ENCODE measurements at places on chromosomes 16 and 17.

GRCh38 chr17:28421787-28422305 is 15.8 kb upstream of the SLC46A1 start:
- no peak for DNase-seq

- DNase-seq = no peak
These were observed 104.6 kb downstream of the TRIM37 start for GRCh38 chr17:59002126-59002525.

- no peak for DNase-seq
These were observed 36.3 kb downstream of the GDE1 start for GRCh38 chr16:19485611-19486010.

- DNase-seq = no peak
These were observed 48.3 kb upstream of the BAHCC1 start for GRCh38 chr17:81346908-81347349.

GRCh38 chr16:69618721-69619120 is 53.0 kb downstream of the NFAT5 start:
- DNase-seq = no peak

GRCh38 chr16:89297156-89297874 is 79.8 kb downstream of the ZNF778 start:
- no peak for DNase-seq

DNA sequence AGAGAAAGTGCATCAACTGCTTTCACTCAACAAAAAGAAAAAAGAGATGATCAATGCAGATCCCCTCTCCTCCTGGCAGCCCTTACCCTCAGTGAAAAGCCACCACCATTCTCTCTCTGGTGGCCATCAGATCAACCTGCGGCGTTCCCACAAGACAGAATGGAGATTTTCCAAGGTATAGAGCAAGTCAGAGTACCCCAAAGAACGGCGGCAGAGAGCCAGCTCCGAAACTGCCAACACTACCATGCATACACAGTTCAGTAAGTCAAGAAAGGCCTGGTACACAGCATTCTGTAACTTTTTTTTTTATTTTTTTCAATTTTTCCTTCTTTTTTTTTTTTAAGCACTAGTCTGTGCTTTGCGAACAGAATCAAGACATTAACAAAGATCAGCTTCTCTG is 30.6 kb downstream of the STH start:
- DNase-seq = no peak

- DNase-seq = no peak
These were observed 18.7 kb downstream of the ZNHIT3 start for GRCh38 chr17:36505171-36505570.

- no peak for DNase-seq
These were observed 6.5 kb downstream of the TBX6 start for GRCh38 chr16:30085247-30085646.

DNA sequence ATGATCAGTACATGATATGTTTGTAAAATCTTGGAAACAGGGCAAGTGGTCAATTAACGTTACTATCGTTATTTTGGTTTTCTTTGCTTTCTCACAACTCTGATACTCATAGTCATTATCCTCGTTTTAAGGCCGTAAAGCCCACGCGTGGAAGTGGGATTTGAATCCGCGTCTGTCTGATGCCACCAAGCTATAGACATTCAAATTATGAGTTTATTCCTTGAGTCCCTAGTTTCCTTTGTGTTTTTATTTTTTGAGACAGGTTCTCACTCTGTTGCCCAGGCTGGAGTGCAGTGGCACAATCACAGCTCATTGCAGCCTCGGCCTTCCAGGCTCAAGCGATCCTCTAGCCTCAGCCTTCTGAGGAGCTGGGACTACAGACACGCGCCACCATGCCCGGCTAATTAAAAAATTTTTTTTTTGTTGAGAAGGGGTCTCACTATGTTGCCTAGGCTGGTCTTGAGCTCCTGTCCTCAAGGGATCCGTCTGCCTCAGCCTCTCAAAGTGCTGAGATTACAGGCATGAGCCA is 1.0 kb downstream of the DCTN5 start:
- DNase-seq = no peak

DNA sequence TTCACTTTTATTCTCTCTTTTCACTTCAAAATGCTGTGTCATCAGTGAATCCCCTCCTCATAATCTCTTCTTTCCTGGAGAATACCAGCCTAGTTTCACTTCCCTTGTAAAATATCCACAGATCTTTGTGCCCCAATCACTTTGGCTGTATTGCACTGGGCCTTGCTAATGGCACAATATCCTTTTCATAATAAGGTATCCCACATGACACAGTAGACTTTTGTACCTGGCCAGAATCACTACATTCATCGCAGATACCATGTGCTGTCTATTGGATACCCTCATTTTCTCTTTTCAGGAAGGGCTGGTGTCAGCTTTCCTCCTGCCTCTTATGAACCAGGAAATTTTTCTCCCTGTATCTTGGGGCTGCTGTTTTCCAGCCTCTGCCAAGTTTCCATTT is 25.7 kb upstream of the TOX3 start:
- DNase-seq = no peak

DNA sequence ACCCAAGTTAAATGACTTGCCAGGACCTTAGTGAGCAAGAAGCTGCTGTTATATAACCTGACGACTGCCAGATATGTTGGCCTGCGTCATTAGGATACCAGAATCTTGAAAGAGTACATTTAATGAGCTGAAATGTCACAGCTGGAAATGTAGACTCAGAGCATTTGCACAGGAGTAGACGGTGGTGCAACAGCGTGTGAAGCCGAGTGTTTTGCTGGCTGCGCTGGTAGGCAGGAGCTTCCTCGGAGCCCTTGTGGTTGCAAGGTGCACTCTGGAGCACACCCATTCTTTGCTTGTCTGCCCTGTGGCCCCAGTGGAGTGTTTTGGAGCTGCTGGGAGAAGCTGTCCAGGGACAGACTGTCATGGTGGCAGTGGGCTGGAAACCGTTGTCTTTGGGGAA is 79.3 kb downstream of the BANP start:
- no peak for DNase-seq

GRCh38 chr16:53166099-53166498 is 111.3 kb downstream of the CHD9 start:
- DNase-seq = no peak

DNA sequence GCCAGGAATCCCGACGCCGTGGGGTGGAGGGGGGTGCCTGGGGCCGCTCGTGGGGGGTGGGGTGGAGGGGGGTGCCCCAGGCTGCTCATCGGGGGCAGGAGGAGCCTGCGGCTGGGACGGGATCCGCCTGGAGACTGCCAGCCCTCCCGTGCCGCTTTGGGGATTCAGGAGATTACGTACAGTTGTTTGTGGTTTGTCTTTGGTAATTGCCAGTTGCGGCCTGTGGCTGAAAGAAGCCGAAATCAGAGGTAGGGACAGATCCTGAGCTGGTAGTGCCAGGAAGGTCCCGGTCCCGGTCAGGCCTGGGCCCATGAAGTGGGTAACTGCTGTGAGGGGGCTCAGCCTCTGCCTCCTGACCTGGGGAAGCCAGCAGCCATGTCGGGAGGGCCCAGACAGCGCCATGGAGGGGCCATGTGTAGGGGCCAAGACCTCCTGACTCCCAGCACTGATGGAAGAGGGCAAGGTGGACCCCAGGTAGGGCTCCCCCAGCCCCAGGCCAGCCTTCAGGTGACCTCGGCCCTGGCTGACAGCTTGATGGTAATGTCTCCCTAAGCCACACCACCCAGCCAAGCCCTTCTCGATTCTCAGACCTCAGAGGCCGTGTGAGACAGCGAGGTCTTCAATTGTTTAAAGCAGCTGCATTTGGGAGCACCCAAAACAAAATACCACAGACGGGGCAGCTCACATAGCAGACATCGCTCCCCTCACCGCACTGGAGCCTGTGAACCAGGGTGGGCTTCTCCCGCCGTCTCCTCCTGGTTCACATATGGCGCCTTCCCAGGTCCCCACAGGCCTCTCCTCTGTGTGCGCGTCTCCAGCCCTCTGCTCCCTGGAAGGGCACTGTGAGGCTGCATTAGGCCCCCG is 34.9 kb upstream of the SSTR5 start:
- DNase-seq = no peak

- DNase-seq = no peak
These were observed 49.4 kb upstream of the GSE1 start for GRCh38 chr16:85563515-85564276.

- no peak for DNase-seq
These were observed 878 bp downstream of the KRT10 start for GRCh38 chr17:40821536-40821935.

- DNase-seq = no peak
These were observed 69.6 kb downstream of the KANSL1 start for GRCh38 chr17:46123607-46124006.

DNA sequence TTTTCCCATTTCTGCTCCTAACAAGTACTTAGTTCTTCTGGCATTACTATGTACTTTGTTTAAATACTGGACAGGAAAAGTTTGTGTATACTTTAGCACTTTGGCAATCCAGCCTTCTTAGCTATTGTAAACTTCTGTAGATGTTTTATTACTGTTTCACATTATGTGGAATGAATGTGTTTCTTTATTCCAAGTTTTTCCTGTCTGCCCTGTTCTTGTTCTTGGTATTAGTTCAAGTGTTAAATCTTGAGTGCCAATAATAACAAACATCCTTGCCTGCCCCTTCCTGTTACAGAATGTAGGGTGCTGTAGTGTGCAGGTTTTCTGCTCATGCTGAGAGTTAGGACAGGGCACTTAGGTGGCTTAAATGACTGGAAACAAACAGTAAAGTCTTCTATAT is 7.3 kb upstream of the CAPNS2 start:
- no peak for DNase-seq

DNA sequence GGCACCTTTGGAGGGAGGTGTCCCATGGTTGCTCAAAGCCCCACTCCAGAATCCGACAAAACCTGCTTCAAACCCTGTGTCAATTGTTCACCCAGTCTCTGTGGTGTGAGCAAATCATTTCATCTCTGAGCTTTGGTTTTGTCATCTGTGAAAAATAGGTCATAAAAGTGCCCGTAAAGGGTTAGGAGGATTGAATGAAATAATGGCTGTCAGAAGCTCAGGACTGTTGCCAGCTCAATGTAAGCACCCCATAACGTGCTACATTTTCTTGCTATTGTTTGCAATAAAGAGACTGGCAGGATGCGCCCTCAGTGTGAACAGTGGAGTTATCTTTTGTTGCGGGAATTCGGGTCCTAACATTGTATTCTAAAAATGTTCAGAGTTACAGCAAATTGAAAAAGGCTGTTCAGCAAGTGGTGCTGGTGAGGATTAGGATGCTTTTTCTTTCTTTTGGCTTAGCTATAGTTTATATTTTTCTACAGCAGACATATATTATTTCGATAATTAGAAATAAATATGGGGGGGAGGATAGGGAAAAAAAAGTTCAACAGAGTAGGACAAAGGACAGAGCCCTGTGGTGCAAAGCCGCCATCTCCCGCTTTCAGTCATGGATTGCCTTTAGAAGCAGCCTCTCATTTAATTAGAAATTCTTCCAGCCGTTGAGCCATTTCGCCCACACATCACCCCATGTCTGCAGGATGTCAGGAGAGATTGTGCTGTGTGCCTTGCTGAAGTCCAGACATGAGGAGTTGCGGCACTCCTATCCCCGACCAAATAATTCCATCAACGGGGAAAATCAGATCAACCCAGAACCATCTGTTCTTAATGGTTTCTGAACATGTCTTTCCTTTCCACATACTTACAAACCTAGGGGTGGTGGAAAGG is 20.9 kb upstream of the PYY start:
- no peak for DNase-seq

GRCh38 chr16:53503991-53504663 is 1.1 kb upstream of the AKTIP start:
- peak; percentile 41 for DNase-seq

DNA sequence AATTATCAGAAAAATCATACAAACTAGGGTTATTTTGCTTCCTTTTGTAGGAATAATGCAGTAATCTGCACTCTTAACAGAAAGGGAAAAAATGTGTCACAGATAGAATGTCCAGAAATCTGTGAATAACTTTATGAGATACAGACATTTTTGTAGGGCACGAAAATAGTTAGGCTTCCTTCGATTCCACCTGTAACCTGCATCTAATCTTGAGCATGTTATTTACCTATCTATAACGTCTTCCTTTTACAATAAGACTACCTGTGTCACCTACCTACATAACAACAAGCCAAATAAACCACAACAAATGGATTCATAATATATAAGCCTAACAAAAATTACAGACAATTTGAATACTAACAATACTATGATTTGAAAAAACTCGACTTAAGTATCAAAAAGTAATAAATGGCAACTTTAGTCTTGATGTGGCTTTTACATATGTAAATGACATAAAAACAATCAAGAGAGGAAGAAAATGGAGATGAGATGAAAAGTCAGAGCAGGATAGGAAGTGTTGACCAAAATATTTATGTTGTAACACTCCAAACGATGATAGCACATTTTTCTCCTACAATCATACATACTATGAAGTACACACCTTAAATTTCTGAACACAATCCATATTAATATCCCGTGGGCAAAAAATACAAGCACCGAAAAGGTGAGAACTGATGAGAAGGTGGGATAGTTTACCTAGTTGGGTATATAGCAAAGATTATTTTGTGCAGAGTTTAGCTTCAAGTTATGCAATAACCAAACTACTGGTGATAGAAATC is 2.5 kb downstream of the STAT5B start:
- DNase-seq = no peak

DNA sequence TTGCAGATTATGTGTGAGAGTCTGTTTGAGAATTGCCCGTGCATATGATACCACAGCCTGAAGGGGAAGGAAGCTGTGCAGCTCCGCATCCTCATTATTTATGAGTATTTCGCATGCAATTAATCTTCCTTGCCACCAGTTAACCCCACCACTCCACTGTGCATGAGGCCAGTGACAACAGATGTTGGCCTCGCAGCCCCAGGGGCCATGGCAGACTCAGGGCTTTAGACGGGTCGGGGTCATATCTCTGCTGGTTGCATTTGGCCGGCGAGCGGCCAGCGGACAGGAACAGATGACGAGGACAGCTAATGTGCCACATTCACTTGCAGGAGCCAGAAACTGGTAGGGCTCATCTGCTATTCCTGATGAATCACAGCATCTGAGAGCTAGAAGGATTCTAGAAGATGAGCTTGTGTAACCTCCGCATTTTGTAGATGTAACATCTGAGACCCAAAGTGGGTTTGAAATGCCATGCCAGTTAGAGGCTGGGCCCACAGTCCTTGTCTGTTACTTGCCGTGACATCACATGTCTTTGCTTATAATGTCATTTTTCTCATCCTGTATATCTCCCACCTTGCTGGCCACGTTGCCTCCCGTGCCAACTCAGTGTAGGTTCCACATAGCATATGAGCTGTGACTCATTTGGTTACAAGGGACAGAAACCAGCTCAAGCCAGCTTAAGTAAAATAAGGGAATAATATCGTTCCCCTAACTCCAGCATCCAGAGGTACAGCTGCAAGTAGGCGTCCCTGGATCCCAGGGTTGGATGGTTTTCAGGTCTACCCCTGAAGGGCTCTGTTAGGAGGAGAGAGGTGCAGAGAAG is 137.2 kb downstream of the SNX29 start:
- no peak for DNase-seq

DNA sequence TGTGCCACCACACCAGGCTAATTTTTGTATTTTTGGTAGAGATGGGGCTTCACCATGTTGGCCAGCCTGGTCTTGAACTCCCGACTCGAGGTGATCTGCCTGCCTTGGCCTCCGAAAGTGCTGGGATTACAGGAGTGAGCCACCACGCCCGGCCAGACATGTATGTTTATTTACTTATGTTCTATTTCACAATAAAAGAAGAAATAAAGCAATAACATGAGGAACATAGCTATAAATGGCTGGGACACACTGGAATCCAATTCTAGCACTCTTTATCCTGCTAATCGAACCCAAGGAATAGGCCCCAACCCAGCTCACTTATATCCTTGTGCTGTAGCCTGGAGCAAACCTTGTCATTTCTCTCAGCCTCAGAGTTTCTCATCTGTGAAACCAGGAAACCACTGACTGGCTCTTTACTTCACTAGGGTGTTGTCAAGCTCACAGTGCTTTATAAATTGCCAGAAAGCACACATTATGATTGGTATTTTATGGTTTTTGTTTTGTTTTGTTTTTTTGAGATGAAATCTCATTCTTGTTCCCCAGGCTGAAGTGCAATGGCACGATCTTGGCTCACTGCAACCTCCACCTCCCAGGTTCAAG is 4.3 kb upstream of the ODAD4 start:
- DNase-seq = no peak

Data from caudate nucleus (tissue), 63 donors.